ENCODE measurements at places on chromosomes 6 and 20.

DNA sequence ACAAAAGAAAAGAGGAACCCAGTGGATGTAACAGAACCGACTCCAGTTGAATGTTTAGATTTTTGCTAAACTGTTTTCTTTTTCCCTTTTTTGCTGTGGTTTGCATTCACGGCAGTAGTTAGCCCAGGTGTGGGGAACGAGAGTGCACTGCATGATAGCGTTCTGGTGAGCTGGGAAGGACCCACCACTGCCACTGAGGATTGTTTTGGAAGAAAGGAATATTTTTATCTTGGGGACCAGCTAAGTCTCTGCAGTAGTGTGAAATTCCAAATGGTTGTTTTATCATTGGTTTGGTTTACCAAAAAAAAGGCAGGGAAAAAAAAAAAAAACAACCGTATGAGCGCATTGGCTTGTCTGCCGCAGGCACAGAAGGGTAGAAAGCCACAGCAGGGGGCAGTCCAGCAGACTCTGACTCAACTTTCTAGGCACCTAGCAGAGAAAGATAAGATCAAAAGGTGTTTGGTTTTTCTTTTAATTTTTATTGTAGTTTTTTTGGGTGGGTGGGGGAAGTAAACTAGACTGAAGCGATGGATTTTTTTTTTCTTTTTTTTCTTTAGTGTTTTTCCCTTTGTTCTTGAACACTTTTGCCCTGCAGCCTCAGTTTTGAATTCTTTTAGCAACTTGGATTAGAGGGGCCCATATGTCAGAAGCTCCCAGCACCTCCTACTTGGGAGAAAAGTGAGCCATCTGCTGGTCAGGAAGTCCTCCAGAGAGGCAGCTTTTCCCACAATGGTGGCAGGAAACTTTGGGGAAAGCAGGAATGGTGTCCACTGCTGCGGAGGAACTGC, 13.5 kb upstream of the RAB5IF start:
- no peak for DNase-seq

- no peak for DNase-seq
Measured at GRCh38 chr6:112877134-112878100, 530.3 kb downstream of the RFPL4B start.

- no peak for DNase-seq
Measured at GRCh38 chr6:136503303-136504029, 46.8 kb downstream of the MAP7 start.

- DNase-seq: no peak
Measured at GRCh38 chr6:132198896-132199295, 202.4 kb downstream of the MOXD1 start.

GRCh38 chr6:19463250-19463649, 373.9 kb upstream of the ID4 start:
- DNase-seq: no peak

DNA sequence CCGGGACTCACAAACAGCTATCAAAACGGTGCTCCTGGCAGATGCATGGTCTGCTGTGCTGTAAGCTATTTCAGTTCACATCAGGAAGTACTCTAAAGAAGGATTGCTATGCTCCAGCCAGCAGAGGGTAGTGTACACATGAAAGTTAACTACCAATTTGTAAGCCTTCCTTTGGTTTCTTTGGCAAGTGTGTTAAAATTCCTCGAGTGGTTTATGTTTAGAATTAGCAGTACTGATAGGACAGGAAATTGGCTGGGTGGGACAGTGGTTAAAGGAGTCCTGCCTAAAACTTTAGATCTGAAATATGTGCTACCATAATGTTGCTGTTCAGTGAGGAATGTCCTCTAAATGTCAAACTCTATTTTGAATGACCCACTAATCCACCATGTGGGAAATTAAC, 47.4 kb downstream of the TRMT11 start:
- DNase-seq: peak; percentile 56

GRCh38 chr20:6397115-6397514, 274.3 kb upstream of the FERMT1 start:
- no peak for DNase-seq

- DNase-seq: peak; percentile 57
Measured at GRCh38 chr6:33621711-33622388, 728 bp downstream of the ITPR3 start.

DNA sequence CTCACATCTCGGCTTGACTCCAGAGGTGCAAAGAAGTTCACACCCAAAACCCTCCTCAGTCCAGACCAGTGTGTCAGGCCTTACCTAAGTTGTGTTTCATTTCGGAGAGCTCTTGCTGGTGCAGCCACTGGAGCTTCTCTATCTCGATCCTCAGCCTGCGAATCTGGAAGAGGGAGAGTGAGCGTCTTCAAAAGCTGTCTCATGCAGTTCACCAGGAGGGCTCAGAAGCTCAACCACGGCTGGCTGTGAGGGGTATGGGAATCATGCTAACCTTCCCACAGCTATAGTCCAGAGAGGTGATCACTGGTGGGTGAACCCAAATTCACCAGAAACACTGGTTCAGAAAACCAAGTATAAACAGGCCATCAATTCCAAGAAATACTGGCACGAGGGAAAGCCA, 129.4 kb downstream of the ZMYND8 start:
- no peak for DNase-seq

DNA sequence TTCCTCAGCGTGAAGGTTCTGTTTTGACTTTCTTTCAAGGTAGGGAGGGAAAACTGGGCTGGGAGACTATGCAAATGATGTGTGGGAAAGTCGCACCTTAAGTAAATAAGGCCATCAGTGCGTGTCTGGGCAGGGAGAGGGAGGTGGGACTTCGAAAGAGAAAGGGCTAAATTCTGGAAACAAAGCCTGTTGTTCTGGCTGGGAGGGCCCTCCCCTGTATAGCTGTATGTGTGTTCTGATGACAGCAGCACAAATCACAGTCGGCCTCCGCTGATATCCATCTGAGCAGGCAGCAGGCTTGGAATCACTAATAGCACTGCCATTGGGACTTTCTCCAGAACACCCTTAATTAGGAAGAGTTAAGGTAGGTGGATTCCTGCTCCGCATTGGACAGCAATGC, 19.2 kb downstream of the JAG1 start:
- DNase-seq: no peak

- no peak for DNase-seq
Measured at GRCh38 chr6:90953405-90954161, 366.7 kb upstream of the MAP3K7 start.

DNA sequence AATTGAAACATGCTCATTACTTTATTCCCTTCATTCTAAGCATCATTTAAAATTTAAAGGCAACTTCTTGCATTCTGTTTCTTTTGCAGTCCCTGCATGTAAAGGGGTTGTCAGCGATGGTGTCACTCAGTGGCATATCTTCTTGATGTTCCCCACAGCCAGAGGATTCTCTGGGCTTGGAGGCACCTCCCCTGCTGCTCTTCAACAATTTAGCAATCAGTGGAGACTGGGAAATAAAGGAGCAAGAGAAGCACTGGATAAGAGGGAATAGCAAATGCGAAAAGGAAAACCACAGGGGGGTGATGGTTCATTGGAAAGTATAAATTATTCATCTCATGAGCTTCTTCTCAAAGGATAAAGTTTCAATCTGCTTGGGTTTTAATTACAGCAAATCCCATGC, 30.7 kb upstream of the MC3R start:
- DNase-seq: no peak

- DNase-seq: no peak
Measured at GRCh38 chr6:75188221-75188925, 17.5 kb downstream of the COL12A1 start.

DNA sequence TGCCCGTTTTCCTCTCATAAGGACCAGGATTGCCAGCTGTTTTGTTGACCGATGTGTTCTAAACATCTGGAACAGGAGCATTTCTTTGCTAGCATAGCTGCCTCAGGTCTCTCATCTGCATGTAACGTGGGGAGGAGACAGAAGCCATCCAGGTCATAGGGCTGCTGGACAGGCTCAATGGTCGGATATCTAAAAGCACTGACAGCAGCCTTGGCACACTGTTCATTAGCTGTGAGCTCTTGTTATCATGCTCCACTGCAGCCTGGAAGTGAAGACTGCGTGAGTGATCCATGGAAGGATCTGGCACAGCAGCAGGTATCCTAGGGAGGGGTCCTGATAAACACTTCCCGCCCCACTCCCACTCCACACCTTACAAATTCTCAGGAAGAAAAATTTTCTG, 175.3 kb downstream of the LRFN2 start:
- DNase-seq: no peak

DNA sequence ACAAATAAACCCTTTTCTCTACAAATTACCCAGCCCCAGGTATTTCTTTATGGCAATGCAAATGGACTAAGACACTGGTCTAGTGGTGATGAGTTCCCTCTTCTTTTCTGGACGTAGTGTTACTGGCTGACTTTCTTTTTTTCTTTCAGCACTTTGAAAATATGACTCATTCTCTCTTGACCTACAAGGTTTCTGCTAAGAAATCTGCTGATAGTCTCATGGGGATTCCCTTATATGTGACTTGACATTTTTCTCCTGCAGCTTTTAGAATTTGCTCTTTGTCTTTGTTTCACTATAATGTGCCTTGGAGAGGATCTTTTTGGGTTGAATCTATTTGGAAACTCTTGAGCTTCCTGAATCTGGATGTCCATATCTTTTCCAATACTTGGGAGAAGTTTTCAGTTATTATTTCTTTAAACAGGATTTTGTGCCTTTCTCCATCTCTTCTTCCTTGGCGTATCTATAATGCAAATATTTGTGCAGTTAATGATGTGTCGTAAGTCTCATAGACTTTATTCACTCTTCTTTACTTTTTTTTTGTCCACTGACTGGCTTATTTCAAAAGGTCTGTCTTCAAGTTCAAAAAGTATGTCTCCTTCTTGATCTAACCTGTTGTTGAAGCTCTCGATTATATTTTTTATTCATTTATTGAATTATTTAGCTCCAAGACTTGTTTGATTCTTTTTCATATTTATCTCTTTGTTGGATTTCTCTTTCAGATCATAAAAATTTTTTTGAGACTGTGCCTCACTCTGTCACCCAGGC, 42.2 kb upstream of the TPD52L1 start:
- no peak for DNase-seq

GRCh38 chr20:23971310-23971709, 17.3 kb downstream of the GGTLC1 start:
- peak; percentile 7 for DNase-seq

DNA sequence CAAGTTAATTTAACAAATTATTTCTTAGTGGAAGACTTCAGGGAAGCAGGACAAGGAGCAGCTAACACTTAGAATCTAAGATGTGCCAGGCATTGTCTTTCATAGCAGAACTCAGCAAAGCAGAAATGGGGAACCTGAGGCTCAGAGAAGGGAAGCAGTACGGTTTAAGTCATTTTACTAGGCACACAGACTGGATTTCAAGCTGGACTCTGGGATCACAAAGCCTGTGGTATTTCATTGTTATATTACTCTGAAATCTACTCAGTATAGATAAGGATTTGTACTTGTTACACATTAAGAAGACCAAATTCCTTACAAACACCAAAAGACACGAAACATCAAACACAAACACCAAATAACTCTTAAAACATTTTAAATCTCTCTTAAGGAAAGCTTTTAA, 199.6 kb downstream of the ISM1 start:
- no peak for DNase-seq

DNA sequence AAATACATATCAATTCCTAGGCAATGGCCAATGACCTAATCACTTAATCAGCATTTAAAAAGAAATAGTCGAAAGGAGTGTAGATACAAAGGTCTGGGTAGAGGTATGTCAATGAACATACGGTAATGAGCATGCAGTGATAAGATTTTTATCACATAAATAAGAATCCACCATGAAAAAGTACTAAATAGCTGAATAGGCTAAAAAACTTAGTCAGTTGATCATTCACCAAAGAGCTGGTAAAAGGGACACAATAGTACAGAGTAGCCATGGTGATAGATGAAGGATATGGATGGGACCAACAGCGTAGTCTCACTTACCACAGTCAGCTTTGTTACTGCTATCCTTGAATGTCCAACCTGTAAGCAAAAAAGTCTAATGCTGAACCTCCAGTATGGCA, 1018.6 kb upstream of the EYS start:
- no peak for DNase-seq

GRCh38 chr6:109172101-109172746, 76.9 kb downstream of the CEP57L1 start:
- DNase-seq: no peak

DNA sequence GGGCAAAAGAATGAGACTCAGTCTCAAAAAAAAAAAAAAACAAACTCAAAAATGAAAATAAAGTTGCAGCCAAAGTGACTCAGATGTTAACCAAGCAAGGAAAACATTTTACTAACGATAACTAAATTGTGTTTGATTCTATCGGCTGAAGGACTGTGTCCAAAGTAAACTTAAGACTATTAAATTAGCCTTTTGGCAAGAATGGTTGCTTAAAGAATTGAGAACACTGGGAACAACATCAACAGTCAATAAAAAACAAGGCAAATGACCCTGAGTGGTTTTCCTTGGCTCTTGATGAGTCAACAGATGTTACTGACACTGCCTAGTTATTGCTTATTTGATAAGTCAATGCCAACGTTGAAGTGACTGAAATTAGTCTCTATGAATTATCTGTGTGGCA, 36.7 kb downstream of the POU3F2 start:
- no peak for DNase-seq

GRCh38 chr20:38227420-38228360, 32.8 kb downstream of the KIAA1755 start:
- DNase-seq: no peak

GRCh38 chr6:71279740-71280139, 8.9 kb upstream of the OGFRL1 start:
- no peak for DNase-seq

DNA sequence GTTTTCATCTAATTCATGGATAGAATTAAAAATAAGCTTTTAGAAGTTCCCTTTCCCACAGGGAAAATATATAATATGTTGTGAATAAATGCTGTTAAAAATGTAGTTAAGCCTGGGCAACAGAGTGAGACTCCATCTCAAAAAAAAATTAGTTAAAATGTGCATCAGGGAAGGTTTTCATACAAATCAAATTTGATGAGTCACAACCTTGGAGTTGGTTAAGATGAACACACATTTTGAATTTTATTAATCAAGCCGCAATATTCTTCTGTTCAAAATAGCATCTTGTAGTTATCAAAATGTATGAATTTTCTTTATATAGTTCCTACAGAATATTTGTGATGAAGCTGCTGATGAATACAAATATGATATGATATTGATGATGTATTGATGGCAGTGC, 30.9 kb upstream of the SERPINB9 start:
- no peak for DNase-seq

DNA sequence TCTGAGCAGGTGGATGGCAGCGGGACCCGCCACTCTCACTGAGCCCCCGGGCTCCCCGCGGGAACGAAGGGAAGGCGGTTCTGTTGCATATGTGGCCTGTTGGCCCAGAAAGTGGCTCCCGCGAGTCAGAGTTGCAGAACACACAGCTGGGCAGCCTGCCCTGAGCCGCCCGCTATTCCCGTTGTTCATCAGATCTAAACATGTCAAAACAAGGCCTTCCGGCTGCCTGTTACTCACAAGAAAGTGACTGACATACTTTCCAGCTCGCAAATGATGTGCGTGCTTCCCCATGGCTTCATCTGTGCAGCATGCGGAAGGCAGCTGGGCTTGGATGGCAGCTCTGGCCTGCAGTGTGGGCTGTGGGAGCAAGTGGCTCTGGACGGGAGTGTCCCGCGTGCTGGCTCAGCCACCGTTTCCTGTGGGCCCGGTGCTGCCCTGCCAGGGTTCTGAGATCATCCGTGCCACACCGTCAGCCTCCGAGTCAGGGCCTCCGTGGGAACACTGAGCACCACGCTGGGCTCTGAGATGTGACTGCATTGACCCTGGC, 227.3 kb downstream of the ERMARD start:
- DNase-seq: no peak
